ENCODE measurements at places on chromosomes 7 and 10.

DNA sequence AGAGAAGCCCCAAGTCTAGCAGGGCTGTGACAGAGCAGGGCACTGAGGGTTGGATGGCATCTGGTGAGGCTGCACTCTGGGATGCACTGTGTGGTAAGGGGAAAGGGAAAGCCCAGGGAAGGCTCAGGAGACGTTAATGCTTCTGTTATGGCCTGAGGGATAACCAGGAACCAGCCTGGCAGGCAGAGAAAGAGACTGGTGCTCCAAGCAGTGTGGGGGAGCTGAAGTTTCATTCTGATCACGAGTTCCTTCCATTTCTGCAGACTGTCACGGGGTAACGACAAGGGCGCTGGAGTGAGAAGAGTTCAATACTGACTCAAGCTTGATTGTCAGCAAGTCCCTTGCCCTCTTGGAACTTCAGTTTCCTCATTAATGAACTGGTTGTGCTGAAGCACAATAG, 730.9 kb downstream of the GRID1 start:
- no peak for DNase-seq

GRCh38 chr10:33122014-33122809, 164.2 kb upstream of the ITGB1 start:
- no peak for DNase-seq

- DNase-seq, result no peak
Measured at GRCh38 chr7:1856161-1856887, 186.2 kb downstream of the ELFN1 start.

DNA sequence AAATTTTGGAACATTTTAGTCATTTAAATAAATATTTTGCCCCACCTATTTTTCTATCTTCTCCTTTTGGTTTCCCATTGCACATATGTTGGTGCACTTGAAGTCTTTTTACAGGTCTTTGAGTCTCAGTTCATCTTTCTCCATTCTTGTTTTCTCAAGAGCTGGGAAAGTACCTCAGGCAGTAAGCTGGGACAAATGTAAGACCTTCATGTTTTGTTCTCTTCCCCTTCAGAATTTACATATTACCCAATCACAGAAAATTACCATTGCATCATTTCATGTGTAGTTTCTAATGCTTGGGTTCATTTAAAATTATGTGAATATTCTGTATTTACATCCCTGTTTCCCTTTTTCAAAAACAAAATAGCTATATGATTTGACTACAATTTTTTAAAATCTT, 1150.0 kb upstream of the POT1 start:
- peak; percentile 24 for DNase-seq

GRCh38 chr7:13279854-13280435, 592.5 kb downstream of the ARL4A start:
- DNase-seq, result peak; percentile 57

- DNase-seq, result no peak
Measured at GRCh38 chr7:57216340-57216739, 84.1 kb upstream of the ZNF479 start.

GRCh38 chr7:1925349-1925748, 255.3 kb downstream of the ELFN1 start:
- DNase-seq, result no peak

- peak; percentile 91 for DNase-seq
Measured at GRCh38 chr10:124648738-124649137, 95.4 kb downstream of the FAM53B start.

GRCh38 chr7:107100824-107101223, 56.3 kb downstream of the PRKAR2B start:
- no peak for DNase-seq

DNA sequence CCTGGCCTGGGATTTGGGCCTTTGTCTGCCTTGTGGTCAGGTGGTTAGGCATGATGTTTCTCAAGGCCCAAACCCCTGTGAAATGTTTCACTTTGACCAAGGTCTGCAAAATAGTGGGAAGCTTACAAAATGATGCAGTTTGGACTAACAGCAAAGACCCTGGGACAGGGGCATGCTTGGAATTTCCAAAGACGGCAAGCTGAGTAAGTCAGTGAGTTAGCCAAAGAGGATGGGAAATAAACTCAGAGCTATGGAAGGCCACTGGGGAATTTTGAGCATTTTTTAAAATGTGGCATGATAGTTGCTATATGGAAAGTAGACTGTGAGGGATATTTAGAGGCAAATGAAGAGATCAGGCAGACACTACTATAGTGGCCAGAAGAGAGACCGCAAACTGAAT, 31.6 kb upstream of the PPP1R3C start:
- no peak for DNase-seq

DNA sequence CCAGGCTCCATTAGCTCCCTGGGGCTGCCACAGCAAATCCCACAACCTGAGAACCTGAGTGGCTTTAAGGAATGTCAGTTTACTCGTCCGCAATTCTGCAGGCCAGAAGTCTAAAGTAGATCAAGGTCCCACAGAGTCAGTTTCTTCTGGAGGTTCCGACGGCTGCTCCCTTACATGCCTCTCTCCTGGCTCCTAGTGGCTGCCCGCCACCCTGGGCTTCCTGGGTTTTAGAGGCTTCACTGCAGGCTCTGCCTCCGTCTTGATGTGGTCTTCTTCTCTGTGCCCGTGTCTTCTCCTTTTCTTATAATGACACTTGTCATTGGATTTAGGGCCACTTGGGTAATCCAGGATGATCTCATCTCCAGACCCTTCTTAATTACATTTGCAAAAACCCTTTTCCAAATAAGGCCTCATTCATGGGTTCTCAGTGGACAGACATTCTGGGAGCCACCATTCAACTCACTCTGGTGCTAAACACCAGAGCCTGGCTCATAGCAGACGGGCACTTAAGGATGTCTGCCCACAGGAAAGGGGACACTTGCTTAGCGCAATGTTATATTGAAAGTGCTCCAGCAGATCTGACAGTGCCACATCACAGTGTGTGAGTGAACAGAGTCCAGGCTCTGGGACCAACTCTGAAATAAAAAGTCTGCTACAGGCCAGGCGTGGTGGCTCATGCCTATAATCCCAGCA, 77.6 kb downstream of the VWC2 start:
- DNase-seq, result no peak

- DNase-seq, result no peak
Measured at GRCh38 chr7:5580714-5581395, 157.2 kb upstream of the TNRC18 start.

DNA sequence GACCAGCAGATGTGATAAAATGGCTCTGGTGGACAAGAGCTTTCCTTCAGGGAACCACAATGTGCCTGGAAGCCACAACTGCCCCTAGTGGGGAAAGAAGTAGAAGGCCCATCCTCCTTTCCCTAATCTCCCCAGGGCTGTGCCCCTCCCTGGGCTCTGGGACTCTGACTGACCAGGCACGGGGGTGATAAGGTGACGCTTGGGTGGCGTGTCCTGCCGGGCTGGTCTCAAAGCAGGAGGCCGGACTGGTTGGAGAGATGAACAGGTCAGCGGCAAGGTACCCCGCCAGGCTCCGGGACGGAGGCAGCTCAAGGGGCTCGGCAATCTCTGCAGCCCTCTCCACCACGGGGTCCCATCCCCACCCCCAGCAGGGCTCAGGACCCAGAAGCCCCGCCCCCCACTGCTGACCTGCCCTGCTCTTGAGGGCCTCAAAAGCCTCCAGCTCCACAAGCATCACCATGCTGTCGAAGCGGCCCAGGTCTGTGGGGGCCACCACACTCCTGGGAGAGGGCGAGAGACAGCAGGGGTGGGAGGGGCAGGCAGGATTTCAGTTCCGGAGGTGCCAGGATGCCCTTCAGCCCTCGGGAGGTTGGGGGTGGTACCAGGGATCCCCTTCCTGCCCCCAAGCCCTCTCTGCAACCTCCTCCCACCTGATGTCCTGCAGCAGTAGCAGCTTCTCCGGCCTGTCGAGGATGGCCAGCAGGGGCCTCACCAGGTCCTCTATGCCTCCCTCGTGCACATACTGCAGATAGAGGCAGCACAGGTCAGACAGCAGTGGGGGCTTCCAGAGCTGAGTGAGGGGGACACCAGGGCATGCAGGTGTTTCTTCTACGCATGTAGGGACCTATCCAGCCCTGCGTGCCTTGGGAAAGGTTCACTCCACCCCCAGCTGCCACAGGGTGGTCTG, 12.2 kb downstream of the LZTS2 start:
- no peak for DNase-seq

DNA sequence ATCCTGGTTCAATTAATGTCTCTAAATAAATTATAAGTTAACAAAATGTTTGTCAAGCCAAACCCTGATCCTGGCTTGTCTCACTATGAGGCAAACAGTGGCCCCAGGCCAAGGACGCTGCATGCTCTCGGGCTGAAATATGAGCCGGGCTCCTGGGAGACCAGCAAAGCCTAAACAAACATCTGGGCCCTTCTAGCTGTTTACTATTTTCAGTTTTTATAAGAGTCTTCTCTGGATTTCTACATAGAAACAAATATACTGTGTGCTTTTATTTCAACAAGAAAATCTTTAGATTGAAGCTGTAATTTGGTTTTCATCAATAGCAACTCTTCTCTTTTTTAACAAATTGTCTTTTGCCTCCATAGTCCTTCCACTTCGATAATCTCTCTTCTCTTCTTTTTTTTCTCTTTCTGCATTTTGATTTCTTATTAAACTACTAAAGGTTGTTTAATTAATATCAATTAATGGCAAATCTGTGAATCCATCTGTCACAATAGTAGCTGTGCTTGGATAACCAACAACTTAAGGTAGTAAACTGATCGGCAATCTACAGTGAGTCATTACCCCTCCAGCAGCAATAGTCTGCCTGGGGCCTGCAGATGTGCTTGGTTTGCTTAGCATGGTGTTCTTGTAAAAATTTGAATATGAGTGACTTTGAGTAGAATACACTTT, 83.3 kb upstream of the DNAJC1 start:
- DNase-seq, result no peak

GRCh38 chr10:124001391-124002148, 91.8 kb downstream of the CHST15 start:
- DNase-seq, result no peak

GRCh38 chr7:14937581-14937980, 35.0 kb upstream of the DGKB start:
- no peak for DNase-seq

GRCh38 chr7:42831006-42831717, 80.7 kb downstream of the C7orf25 start:
- no peak for DNase-seq

DNA sequence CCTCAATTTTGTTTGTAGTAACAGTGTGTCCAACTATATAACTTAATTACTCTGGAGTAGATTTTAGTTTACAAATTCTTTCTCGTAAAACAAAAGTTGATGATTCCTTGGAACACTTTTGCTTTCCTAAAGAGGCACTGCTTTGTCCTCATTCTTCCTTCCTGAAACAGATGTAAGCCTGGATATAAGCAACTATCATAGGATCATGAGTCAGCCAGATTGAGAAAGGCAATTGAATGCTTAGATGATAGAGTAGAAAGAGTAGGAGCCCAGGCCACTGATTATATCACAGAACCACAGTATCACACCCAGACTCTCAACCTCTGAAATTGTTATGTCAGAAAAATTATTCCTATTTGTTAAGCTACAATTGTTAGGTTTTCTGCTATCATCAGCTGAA, 69.9 kb downstream of the TMEM106B start:
- no peak for DNase-seq

- peak; percentile 11 for DNase-seq
Measured at GRCh38 chr7:77797734-77798393, 370 bp downstream of the TMEM60 start.
